ENCODE measurements at places on chromosomes 3 and 15.

DNA sequence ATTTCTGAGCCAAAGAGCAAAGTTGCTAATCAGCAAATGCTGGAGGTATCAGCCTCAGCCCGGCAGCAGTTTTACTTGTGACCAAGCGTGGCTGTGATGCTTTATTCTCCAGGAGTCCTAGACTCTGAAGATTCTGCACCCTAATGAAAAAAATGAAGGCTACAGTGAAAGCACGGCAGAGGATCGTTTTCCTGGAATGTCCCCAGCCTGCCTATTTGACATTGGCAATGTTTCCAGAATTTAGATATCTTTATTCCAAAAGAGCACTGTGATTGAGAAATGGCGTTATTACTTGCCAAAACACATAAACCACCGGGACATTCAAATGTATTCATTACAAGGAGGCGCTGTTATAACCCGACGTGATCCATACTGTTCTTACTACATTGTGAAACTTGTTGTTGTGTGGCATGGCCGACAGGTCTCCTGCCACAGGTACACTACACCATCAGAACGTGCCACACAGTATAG is 263.8 kb downstream of the SLCO3A1 start:
- H3K27me3 ChIP-seq, result peaks cover 5% of the 10 kb centered on the region
- H3K36me3 ChIP-seq, result peaks cover 17% of the 10 kb centered on the region
- H3K4me1 ChIP-seq, result peaks cover 4% of the 10 kb centered on the region
- H3K27ac ChIP-seq, result no peak overlapping the region
- no peak overlapping the region for H3K4me3 ChIP-seq
- no peak for DNase-seq

- peaks cover 51% of the 10 kb centered on the region for H3K4me1 ChIP-seq
- H3K27ac ChIP-seq, result peak overlapping the region; percentile 98
- H3K4me3 ChIP-seq, result peak overlapping the region; percentile 78
- no peaks in the 10 kb centered on the region for H3K27me3 ChIP-seq
- no peak for DNase-seq
Observed at GRCh38 chr15:85404176-85404917, 23.9 kb downstream of the AKAP13 start.

- no peaks in the 10 kb centered on the region for H3K27me3 ChIP-seq
- no peak for DNase-seq
- no peak overlapping the region for H3K27ac ChIP-seq
- no peak overlapping the region for H3K4me3 ChIP-seq
- no peaks in the 10 kb centered on the region for H3K36me3 ChIP-seq
- H3K4me1 ChIP-seq, result no peaks in the 10 kb centered on the region
Observed at GRCh38 chr3:169060037-169060436, 603.5 kb downstream of the MECOM start.

GRCh38 chr3:156256945-156257344 is 136.6 kb downstream of the KCNAB1 start:
- H3K27ac ChIP-seq, result peak overlapping the region; percentile 24
- no peaks in the 10 kb centered on the region for H3K4me1 ChIP-seq
- no peaks in the 10 kb centered on the region for H3K27me3 ChIP-seq
- H3K4me3 ChIP-seq, result no peak overlapping the region

GRCh38 chr15:64151727-64152506 is at the start of gene SNX22:
Gene SNX22, plus strand, starts transcription at chr15:64151731. Its CDS starts 45 bp downstream, at chr15:64151776.
- H3K27ac ChIP-seq, result peak within 1 kb of the TSS; percentile 77
- peaks cover 2% of the 10 kb centered on the region for H3K4me1 ChIP-seq
- peak within 1 kb of the TSS; percentile 88 for H3K4me3 ChIP-seq

GRCh38 chr15:51286816-51287215 is 51.6 kb downstream of the CYP19A1 start:
- H3K4me3 ChIP-seq, result no peak overlapping the region
- H3K27me3 ChIP-seq, result peaks cover 12% of the 10 kb centered on the region
- H3K4me1 ChIP-seq, result peaks cover 35% of the 10 kb centered on the region

GRCh38 chr15:90465930-90466567 is 63.7 kb upstream of the CRTC3 start:
- H3K4me1 ChIP-seq, result peaks cover 3% of the 10 kb centered on the region
- H3K27ac ChIP-seq, result no peak overlapping the region
- H3K27me3 ChIP-seq, result no peaks in the 10 kb centered on the region
- no peak for DNase-seq
- no peaks in the 10 kb centered on the region for H3K36me3 ChIP-seq
- no peak overlapping the region for H3K4me3 ChIP-seq
